NCI-H2107 (cell line): ENCODE measurements at places on chromosomes 12 and 14.

- peak; percentile 69 for DNase-seq
Measured at GRCh38 chr14:76467711-76468155, 91.8 kb downstream of the ESRRB start.

- DNase-seq = no peak
Measured at GRCh38 chr14:104821229-104821945, 20.5 kb downstream of the ZBTB42 start.

- DNase-seq = no peak
Measured at GRCh38 chr14:65972346-65972870, 513.8 kb upstream of the CCDC196 start.

DNA sequence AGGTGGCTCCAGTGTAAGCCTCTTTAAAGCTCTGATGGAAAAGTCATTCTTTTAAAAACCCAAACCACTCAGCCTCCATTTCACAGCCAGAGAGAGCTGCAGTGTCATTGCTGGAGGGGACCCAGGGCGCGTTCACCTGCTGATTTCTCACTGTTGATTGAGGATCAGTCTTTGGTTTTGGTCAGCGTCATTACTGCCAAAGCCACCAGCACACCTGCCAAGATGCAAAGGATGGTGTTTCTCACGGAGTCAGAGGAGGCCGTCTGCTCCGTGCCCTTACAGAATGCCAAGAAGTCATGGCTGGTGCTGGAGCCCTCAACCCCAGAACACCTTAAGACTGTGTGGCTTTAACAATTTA, 32.8 kb upstream of the BATF start:
- DNase-seq = peak; percentile 40

DNA sequence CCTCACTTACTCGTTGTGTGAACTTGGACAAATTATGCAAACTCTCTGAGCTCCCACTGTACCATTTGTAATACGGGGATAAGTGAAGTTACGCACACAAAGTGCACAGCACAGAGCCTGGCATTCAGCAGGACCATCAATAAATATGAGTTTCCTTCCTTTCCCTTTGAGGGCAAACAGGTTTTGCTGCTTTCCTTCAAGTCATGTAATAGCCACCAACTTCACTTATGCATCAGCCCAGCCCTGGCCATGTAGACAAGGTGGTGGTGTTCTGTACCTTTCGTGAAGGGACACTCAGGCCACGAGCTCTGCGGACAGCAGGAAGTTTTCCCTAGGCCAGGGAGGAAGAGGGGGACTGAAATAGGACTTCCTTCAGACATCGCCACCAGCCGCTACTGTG, 272.7 kb downstream of the CACNA1C start:
- DNase-seq = no peak

DNA sequence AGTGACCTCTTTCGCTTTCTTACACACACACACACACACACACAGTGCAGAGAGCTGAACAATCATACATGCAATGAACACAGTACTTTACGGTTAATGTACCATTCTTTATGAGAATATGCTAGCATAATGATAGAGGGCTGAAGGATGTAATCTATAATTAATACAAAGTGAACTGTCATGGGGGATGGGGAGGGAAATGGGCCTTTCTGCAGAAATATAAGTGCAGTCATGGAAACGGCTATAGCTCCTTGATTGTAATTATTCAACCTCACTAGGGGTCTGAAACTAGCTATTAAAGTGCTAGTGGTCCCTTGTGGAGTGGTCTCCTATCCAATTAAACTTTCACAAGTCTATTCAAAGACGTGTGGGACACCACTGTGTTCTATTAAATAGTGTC, 443.2 kb upstream of the FOXG1 start:
- no peak for DNase-seq

DNA sequence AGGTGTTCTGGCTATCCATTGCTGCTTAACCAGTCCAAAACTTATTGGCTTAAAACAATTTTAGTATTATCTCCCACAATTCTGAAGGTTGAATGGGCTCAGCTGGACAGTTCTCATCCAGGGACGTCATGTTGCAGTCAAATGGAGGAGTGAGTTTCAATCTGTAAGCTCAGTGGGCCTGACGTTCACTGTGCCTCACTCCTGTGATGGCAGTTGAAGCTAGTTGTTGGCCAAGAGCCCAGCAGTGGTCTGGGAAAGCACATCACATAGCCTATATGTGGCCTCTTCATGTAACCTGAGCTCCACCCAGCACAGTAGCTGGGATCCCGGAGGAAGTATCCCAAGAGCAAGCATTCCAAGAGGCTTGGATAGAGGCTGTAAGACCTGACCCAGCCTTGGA, 40.6 kb upstream of the CDKN3 start:
- no peak for DNase-seq

- DNase-seq = no peak
Measured at GRCh38 chr14:91899213-91899612, 31.9 kb upstream of the TC2N start.

DNA sequence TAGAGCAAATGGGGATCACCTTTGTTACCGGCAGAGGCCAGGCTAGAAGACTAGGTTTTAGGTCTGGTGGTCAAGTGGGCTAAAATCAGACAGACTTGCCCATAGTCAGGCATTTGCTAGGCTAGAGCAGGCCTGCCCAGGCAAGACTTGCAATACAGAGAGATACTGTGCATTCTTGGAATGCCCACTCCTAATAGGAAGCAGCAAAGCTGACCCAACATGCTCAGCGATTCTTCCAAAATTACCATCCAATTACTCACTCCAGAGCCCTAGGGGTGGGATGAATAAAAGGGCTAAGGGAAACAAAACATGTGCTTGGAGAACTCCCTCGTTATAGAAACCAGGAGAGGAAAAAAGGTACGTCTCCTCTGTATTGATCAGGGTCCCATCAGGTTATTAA, 187.8 kb upstream of the AMIGO2 start:
- DNase-seq = no peak

GRCh38 chr12:120762086-120762485, 36.5 kb downstream of the ACADS start:
- no peak for DNase-seq

GRCh38 chr12:92341065-92341668, 195.5 kb upstream of the BTG1 start:
- DNase-seq = no peak

DNA sequence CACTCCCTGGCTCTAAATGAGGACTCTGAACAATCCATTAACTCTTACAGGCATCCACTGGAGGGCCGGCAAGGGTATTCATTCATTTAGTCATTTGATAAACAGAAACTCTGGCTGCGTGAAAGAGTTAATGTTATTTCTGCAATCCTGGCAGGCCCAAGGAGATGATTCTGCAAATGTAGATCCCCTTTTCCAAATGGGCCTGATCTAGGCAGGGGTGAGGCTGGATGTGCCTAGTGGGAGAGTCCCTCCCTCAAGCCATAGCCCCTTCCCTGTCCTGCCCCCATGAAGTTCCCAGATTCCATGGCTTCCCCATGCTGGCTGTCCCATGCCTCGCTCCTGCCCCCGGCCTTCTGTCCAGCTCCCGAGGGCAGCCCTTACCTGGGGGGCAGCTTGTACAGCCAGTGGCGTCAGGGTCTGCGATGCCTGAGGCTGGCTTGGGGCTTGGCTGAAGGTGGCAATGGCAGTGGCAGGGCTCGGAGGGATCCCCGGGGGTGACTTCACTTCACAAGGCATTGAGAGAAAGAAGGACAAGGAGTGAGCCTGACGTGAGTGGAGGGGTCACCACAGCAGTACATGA, 18.4 kb downstream of the POU6F1 start:
- no peak for DNase-seq

GRCh38 chr12:50085615-50086072, 502 bp downstream of the SMARCD1 start:
- no peak for DNase-seq

GRCh38 chr14:21097636-21098075, 799 bp downstream of the ZNF219 start:
- no peak for DNase-seq

GRCh38 chr12:38907201-38907923, 2.0 kb upstream of the CPNE8 start:
- DNase-seq = no peak

GRCh38 chr14:59629444-59630287, 53.1 kb upstream of the CCDC175 start:
- peak; percentile 51 for DNase-seq

DNA sequence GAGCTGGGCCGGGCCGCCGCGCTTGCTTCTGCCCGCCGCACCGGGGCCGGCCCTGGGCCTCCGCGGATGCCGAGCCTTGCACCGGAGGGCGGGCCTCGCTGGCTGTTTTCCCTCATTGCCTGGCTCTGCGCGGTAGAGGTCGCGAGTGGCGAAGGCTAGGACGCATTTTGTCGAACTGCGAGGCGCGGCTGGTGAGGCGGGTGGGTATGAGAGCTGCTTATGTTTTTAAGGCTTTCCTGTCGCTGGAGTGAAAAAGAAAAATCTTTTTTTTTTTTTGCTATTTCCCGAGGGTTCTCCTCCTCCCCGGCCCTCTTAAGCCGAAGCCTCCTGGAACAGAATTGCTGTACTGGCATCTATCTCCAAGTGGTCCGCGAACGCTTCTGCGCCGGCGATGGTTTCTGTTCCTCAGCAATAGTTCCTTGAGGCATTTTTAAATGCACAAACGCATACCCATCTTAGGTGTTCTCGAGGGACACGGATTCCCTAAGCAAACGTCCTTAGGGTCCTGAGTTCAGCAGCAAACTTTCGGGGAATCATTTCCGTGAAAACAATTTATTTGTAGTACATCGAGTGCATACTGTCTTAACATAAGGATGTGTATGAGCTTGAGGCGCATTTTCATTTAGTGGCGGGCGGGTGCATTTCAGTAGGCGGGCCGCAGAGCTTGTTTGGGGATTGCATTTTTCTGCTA, 631 bp downstream of the RESF1 start:
- peak; percentile 51 for DNase-seq

- DNase-seq = no peak
Measured at GRCh38 chr14:36974985-36975384, 197.4 kb downstream of the SLC25A21 start.
